ENCODE measurements at places on chromosomes 7 and 10.

DNA sequence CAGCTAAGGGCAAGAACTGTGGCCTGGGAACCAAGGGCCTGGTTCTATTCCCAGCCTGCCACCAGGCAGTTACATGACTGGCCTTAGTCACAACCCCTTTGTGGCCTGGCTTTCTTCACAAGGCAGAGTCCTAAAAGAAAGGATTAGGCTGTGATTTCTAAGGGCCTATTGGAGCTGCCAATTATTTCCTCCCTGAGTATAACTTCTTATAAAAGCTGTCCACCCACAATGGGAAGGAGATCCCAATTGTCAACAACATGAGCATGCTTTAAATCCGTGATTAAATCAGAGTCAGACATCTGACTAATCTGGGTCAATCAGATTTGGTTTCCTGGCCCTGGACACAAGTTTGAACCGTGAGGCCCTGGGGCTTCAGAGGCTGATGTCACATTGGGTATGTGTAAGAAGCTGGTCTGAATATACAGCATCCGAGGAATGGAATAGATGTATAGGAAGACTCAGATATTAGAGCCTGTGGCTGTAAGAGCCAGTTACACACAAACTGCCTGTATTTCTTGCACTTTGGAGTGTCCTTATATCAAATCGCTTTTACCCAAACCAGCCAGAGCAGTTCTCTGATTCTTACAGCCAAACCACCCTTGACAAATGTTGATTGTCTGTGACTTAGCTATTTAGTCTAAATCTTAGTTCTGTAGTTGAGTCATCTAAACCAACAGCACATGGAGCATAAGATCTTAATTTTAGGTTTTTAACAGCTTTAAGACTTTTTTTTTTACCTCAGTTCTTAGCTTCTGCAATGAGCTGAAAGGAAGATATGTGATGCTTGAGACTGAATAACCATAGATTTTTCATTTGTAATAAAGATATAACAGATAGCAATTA is 61.3 kb downstream of the ABCB4 start:
- DNase-seq, result no peak

- DNase-seq, result no peak
These were observed 4.0 kb downstream of the HOXA5 start for GRCh38 chr7:27139334-27140125.

DNA sequence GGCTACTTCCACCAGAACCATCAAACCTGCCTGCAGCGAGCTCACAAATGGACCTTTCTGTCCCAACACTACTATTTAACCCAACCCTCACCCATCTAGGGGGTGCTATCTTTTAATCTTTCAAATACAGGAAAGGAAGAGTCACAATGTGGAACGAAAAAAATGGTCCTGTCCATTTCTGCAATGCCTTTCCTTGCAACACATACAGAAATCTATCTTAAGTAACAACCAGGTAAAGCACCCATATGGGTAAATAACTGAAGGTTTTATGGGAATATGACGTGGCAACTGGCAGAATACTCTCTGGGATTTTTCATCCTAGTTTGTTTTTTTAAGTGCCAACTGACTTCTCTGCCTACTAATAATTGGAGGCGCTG is 24.6 kb downstream of the TNS3 start:
- no peak for DNase-seq

GRCh38 chr7:85016286-85016685 is 170.6 kb downstream of the SEMA3D start:
- DNase-seq, result no peak

DNA sequence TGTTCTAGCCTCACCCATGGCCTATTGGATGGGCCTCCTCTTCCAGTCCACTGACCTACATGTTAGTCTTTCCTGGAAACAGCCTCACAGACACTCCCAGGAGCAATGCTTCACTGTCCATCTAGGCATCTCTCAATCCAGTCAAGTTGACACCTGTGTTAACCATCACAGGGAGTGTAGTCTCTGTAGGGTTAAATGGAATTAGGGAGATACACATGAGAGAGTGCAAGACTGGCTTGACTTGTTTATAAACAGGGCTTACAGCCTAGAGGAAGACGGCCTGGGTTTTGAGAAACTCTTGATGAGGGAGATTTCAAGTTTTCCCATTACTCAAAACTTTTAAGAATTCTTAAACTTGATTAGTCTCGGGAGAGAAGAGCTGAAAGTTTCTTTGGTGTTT is 18.9 kb upstream of the PRSS37 start:
- DNase-seq, result no peak

- no peak for DNase-seq
These were observed 35.5 kb downstream of the CLIP2 start for GRCh38 chr7:74324531-74325209.

DNA sequence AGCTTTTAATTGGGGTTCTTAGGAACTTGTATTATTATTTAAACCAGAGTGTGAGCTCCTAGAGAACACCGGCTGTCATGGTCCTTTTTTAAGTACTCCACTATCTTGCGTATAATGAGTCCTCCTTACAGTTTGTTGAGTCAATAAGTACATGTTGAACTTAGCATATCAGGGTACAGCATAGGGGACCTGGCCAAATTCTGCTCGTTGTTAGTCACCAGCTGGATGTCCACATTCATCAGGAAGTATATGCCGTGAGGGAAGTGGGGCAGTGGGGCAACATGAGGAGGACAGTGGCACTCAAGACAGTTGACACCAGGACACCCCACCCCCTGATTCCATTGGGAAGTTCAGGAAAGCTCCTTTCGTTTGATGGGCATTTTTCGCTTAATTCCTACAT is 16.6 kb downstream of the RPP30 start:
- no peak for DNase-seq

- no peak for DNase-seq
These were observed 79.3 kb upstream of the TNS3 start for GRCh38 chr7:47661051-47661714.

DNA sequence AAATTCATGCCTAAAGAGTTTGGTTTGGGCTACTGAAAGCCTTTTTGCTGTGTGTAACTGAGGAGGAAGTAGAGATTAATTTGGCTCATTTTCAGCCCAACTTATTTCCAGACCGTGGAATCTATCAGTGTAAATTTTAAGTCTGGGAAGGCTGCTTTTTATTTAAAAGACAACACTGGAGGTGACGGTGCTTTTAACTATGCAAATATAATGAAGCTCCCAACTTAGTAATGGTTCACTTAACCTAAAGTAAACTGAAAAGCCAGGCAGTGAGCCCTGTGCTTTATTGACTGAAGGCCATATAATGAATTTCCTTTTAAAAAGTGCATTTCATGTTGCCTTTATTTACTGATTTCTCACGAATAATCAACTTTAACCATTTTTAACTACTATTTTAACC is 127.2 kb downstream of the NPY start:
- no peak for DNase-seq

DNA sequence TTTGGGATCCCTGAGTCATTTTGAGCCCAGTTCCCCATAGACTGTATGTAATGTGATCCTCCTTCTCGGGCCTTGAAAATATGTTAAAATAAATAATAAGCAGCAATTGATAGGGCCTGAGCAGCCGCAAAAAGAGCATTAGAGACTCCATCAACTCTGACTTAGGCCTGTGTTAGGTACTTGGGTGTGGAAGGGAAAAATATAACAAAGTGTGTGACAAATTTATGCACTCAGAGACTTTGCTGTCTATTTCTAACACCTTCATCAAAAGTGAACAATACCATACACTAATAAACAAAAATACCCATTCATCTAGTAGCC is 31.4 kb upstream of the HABP2 start:
- no peak for DNase-seq
